Upper lobe of right lung (tissue), 1 donor: ENCODE measurements at places on chromosomes 12 and 14. TPM values are rescaled to one million over a fixed set of nuclear protein-coding genes. Genes with fewer than 3 reads are reported as not detected.

The RNASE7 gene
- total RNA-seq: not detected

The MMAB gene
- 58.0 TPM for total RNA-seq

The LMNTD1 gene
- total RNA-seq: not detected

The CELA1 gene
- not detected for total RNA-seq

DNA sequence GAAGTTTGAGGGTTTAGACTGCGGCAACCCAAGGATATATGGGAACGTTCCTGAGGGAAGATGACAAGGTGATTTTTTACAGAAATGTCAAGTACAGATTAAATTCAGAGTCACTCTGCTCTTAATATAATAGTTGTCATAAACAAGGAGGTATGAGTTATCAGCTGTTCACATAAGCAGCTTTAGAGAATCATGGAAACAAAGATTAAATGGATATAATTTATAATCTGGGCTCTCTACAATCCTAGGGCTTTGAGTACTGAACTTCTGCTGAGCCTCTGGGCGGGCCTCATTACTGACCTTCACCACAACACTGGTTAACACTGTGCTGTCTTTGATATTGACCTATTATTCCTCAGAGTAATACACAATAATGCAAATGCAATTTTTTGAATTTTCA lies 577.8 kb downstream of the RPS29 start:
- no peaks in the 10 kb centered on the region for H3K27me3 ChIP-seq
- H3K4me1 ChIP-seq: no peaks in the 10 kb centered on the region
- no peak for DNase-seq
- H3K27ac ChIP-seq: no peak overlapping the region

DNA sequence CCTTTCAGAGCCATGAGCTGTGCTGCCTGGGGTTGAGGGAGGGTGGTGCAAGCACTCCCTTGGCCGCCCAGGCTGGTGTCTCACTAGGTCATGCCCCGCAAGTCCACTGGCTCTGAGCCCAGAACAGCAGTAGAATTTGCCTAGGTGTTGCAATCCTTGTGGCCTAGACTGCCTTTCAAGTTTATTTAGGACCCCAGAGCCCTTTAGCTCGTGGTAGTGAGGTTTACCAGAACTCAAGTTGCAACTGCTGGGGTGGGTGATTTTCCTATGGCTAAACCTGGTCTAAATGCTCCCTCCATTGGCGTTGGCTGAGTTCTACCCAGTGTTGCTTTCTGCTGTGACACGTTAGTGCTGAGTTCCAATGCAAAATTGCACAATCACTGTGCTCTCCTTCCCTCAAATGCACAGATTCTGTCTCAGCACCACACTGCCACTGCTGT lies 287.2 kb downstream of the BCAT1 start:
- no peaks in the 10 kb centered on the region for H3K27me3 ChIP-seq
- no peak overlapping the region for H3K4me3 ChIP-seq
- peak; percentile 85 for DNase-seq
- H3K36me3 ChIP-seq: no peaks in the 10 kb centered on the region
- H3K4me1 ChIP-seq: peaks cover 7% of the 10 kb centered on the region
- no peak overlapping the region for H3K27ac ChIP-seq

DNA sequence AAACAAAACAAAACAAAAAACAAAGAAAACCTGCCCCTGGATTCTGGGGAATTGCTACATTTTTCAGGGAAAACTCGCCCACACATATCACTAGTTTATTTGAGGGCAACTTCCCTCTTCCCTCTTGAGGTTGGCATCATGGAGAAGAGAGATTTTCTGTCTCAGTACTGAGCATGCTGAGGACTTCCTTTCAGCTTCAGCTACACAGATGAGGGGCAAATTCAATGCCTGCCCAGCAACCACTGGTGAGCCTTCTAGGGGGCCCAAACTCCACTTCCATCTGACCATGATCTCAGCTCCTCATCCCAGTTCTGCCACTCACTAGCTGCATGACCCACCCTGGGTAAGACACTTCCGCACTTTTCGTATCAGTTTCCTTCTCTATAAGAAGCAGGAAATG lies 63.1 kb upstream of the SCN8A start:
- no peak overlapping the region for H3K27ac ChIP-seq
- H3K4me1 ChIP-seq: peaks cover 4% of the 10 kb centered on the region
- no peak for DNase-seq

DNA sequence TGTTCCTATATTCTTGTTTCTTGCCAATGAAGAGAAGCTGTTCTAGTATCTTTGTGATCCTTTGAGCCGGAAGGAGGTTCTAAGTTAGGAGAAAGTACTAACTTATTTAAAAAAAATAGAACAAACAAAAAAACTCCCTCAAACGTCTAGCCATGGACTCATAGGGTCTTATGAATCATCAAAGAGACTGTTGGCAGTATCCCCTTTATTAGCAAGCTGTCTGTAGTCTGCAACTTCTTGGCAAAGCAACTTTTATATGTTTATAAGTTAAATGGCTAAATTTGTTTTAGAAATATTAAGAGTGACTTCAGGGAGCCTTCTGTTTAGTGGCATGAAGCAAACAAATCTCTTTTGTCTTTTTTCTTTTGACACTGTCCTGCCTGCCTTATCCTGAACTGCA lies 291.9 kb downstream of the FUT8 start:
- DNase-seq: no peak
- H3K27me3 ChIP-seq: no peaks in the 10 kb centered on the region
- no peaks in the 10 kb centered on the region for H3K36me3 ChIP-seq
- H3K4me3 ChIP-seq: no peak overlapping the region

DNA sequence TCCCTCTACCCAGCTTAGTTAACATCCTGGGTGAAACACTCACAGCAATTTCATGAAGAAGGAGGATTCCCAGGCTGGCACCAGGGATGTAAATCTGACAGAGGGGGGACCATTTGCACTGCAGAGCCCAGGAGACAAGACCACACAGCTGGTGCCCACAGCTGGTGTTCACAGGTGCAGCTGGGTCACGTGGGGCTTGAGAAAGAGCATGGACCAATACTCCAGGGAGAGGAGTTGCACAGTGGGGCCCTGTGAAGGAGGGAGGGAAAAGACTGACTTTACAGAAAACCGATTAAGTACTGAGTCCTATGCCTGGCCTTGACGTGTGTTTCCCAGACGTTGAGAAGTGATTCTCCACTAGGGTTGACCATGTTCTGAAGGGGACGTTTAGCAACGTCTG lies 1316.7 kb upstream of the TMEM132C start:
- no peaks in the 10 kb centered on the region for H3K4me1 ChIP-seq
- no peak overlapping the region for H3K27ac ChIP-seq
- H3K36me3 ChIP-seq: no peaks in the 10 kb centered on the region

DNA sequence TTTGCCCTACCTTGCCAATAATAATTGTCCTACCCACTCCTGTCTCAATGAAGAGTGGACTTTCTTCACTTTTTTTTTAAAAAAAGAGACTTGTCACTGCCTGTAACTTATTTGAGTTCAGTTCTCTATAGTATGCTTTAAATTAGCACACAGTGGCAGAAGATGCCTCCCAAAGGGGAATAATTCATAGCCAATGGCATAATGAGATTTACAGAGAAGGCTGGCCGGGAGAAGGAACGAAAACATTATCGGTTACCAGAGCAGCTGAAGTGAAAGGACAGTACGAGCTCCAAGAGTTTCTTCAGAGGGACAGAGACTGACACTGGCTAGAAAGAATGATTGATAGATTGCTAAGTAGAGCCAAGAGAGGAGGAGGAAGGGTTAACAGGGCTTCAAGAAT lies 356.3 kb downstream of the EMP1 start:
- H3K27me3 ChIP-seq: no peaks in the 10 kb centered on the region
- H3K4me3 ChIP-seq: no peak overlapping the region
- no peak overlapping the region for H3K27ac ChIP-seq
- DNase-seq: no peak
- no peaks in the 10 kb centered on the region for H3K4me1 ChIP-seq

DNA sequence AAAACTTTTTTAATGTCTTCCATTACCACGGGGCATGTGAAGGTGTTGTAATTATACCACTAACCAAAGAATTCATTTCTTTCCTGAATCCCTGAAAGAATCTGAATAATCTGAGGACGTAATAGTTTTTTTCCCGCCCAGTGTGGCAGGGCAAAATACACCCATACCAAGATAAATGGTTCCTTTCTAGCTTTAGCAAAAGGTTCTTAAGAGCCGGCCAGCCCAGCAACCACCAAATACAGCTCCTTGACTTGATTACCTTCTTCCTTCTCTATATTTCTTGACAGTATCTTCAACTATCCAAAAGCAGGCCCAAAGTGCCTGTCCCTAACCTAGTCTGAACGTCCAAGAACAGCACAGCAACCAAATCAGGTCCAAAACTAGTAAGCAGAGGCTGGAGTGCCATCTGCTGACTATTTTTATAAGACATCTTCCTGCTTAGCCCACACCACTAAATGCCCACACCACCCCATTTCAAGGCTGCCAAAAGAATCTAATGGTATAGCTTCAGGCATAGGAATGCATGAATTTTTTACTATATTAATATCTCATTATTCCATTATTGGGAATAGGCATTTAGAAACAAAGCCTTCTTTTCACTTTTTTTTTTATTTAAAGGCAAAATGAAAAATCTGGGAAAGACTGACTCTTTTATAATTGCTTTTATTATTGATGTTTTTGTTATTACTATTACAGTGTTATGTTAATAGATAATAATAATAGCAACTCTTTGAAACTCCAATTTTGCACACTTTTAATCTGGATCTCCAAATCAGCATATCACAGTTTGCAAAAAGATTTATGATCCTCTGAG lies 524.4 kb downstream of the MED13L start:
- H3K4me1 ChIP-seq: peaks cover 12% of the 10 kb centered on the region
- DNase-seq: no peak
- peaks cover 10% of the 10 kb centered on the region for H3K27me3 ChIP-seq
- no peak overlapping the region for H3K4me3 ChIP-seq
- H3K36me3 ChIP-seq: no peaks in the 10 kb centered on the region

GRCh38 chr12:26238341-26239121 lies 43.2 kb downstream of the SSPN start:
- H3K27ac ChIP-seq: no peak overlapping the region
- no peak overlapping the region for H3K4me3 ChIP-seq
- no peaks in the 10 kb centered on the region for H3K36me3 ChIP-seq
- no peak for DNase-seq
- H3K4me1 ChIP-seq: no peaks in the 10 kb centered on the region

- no peak for DNase-seq
- H3K4me1 ChIP-seq: no peaks in the 10 kb centered on the region
- H3K36me3 ChIP-seq: no peaks in the 10 kb centered on the region
- H3K27ac ChIP-seq: no peak overlapping the region
- no peak overlapping the region for H3K4me3 ChIP-seq
These were observed 269.9 kb upstream of the SFSWAP start for GRCh38 chr12:131441060-131441396.

- H3K4me1 ChIP-seq: no peaks in the 10 kb centered on the region
- peaks cover 8% of the 10 kb centered on the region for H3K27me3 ChIP-seq
- no peak overlapping the region for H3K4me3 ChIP-seq
- DNase-seq: no peak
- no peak overlapping the region for H3K27ac ChIP-seq
These were observed 151.3 kb downstream of the DICER1 start for GRCh38 chr14:95006051-95006450.

- no peaks in the 10 kb centered on the region for H3K27me3 ChIP-seq
- H3K4me3 ChIP-seq: no peak overlapping the region
- H3K27ac ChIP-seq: no peak overlapping the region
- no peak for DNase-seq
- H3K36me3 ChIP-seq: no peaks in the 10 kb centered on the region
- no peaks in the 10 kb centered on the region for H3K4me1 ChIP-seq
These were observed 200.4 kb upstream of the AVPR1A start for GRCh38 chr12:63351370-63351769.

DNA sequence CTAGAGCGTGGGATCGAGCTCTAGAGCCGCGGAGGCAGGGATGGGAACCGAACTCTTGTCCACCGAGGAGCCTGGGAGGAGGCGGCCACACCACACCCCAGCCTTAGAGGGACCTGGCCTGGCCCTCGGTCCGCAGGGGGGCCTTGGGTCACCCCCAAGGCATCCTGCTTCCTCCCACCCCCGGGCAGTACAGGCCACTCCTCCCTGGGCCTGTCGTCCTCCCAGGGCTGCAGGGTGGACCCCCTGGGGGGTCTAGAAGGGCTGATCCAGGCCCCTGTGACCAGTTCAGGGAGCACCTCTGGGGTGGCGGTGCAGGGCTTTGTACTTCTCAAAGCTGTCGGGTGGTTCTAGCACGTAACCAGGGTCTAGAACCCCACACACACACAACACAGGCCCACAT lies 79.1 kb upstream of the FBRSL1 start:
- peaks cover 13% of the 10 kb centered on the region for H3K27me3 ChIP-seq
- H3K4me3 ChIP-seq: no peak overlapping the region
- DNase-seq: no peak
- H3K4me1 ChIP-seq: no peaks in the 10 kb centered on the region
- H3K27ac ChIP-seq: no peak overlapping the region

DNA sequence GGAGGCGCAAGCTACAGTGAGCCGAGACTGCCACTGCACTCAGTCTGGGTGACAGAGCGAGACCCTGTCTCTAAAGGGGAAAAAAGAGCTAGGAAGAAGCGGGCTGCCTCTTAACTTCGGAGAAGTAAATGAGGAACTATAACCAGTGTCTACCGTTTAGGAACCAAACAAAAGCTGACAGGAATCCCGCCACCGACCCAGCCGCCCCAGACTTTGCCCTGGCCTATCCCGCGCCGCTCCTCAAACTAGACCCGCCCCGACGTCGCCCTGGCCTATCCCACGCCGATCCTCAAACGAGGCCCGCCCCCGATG lies 568 bp upstream of the SIVA1 start:
- DNase-seq: no peak
- peak overlapping the region; percentile 72 for H3K4me3 ChIP-seq
- H3K27ac ChIP-seq: peak overlapping the region; percentile 84
- H3K4me1 ChIP-seq: peaks cover 21% of the 10 kb centered on the region
- H3K36me3 ChIP-seq: peaks cover 20% of the 10 kb centered on the region

DNA sequence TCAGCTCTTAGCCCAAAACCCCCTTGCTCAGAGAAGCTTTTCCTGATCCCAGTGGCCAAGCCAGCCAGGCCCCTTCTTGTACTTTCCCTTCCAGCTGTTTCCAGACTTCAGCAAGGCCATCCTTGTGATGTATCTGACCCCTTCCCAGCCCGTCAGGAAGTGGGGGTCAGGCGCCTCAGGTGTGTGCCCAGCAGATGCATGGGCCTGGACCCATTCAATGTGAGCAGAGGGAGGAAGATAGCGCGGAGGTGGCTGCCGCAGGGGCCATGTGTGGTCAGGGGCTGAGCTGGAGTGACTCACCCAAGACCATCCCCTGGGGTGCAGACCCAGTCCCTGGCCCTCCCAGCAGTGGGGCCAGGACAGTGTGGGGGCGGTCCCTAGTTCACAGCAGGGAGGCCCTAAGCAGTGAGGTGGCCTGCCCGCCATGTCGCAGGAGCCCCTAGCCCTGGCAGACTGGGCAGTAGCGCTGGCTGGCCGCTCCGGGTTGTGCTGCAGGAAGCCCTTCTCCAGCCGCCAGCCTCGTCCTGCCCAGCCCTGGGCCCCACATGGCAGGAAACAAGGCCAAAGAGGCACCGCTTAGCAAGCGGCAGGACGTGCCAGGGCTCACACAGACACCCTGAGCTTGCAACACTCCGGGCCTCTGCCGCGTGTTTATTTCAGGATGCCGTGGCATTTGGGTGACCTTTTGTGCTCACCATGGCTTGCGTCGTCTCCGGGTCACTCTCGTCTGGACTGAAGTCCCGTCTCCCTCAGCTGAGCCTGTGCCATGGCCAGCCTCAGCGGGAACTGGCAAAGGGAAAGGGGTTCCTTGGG lies 12.0 kb downstream of the ADSS1 start:
- H3K4me3 ChIP-seq: no peak overlapping the region
- peaks cover 28% of the 10 kb centered on the region for H3K4me1 ChIP-seq
- peak overlapping the region; percentile 71 for H3K27ac ChIP-seq
- no peaks in the 10 kb centered on the region for H3K27me3 ChIP-seq
- peak; percentile 90 for DNase-seq
